Dermis blood vessel endothelial cell (primary cell): ENCODE measurements at places on chromosomes 4 and X.

GRCh38 chr4:24511371-24512063 lies 72.8 kb downstream of the DHX15 start:
- no peak for DNase-seq

DNA sequence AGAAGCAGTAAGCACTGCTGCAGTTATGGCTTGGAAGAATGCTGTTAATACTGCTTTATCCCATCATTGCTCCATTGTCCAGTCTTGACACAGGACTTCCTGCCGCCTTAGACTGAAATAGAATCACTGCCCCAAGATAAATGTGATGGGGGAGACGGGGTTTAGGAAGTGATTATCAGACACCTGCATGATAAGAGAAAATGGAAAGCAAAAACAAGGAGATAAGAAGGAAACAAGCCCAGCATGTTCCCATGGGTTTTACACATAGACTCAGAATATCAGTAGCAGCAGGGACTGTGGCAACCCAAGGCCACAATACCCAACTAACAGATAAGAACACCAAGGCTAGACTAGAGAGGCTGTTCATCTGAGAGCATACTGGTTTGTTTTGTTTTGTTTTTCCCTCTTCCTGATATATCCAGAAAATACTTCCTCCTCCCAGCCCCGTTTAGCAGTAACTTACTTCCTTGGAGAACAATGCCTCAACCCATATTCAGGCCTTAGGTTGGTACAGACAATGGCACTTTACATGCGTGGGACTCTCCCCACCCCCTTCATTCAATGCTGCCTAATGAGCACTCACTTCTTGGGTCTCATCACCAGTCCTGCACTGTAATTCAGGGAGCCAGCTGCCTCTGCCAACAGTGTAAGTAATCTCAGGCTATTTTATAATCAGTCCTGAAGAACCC lies 232.6 kb downstream of the CBR4 start:
- DNase-seq = peak; percentile 9

DNA sequence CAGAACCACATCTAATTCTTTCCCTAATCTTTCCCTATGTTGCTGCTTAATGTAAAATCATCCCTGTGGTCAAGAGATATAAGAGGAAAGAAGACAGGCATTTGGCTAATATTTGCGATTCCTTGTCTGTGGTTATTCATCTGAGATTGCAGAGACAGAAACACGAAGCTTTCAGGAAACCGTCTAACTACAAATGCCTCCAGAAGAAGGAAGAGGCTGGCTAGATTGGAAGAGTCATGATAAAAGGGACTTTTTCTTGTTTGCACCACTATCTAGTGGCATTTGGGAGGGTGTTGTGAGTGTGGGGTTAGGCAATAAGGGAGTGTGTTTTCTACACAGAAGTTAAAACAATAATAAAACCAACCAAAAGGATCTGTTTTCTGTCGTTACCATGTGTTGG lies 43.9 kb downstream of the TMEM154 start:
- DNase-seq = no peak

GRCh38 chr4:175874306-175874705 lies 62.2 kb upstream of the GPM6A start:
- no peak for DNase-seq
